ENCODE measurements at places on chromosomes 1 and 21.

DNA sequence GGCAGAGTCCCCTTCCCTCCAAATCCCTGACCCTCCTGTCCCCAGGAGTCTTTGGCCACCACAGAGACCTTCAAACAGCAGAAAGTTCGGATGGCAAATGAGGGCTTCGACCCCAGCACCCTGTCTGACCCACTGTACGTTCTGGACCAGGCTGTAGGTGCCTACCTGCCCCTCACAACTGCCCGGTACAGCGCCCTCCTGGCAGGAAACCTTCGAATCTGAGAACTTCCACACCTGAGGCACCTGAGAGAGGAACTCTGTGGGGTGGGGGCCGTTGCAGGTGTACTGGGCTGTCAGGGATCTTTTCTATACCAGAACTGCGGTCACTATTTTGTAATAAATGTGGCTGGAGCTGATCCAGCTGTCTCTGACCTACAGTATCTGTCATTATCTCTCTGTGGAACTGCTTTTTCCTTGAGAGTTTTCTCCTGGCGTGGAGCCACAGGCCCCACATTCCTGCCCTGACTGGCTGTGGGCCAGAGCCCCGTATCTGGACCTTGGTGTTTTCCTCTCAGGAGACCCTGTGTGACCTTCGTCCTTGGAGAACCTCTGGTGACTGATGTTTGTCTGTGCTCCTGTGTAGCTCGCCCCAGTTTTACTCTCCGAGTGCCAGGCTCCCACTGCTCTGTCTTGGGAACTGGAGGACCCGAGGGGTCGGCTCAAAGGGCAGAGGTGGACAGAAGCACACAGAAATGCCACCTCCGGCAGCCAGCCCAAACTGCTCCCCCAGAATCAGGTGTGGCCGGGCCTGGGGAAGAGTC, 4.8 kb downstream of the SLC27A3 start:
- DNase-seq: no peak

DNA sequence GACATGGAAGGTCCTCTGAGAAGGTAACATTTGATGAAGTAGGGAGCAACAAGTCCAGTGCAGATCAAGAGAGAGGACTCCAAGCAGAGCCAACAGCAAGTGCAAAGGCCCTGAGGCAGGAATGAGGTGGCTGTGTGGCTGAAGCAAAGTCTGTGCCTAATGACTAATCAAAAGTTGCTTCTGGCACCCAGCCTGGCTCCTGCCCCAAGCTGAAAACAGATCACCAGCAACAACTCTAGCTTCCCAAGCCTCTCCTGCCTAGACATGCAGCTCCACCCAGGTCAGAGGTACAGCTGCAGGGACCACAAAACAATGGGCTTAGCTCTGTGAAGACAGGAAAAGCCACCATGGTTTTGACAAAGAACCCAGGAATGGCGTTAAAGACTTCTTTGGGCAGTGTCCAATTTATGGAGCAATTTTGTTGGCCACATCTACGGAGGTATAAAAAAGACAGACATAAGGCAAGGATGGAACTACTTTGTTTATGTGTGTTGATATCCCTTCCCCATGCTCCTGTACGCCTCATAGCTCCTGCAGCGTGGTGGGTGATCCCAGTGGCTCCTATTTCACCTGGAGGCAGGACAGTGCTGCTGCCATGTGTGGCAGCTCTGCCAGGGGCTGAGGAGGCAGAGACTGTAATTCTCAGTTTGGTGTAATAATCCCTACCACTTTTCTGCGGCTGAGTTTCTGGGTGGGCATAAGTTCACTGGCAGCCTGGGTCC, 26.4 kb upstream of the IGSF3 start:
- peak; percentile 66 for DNase-seq

- DNase-seq: no peak
Measured at GRCh38 chr21:14981246-14981645, 83.6 kb downstream of the NRIP1 start.

- DNase-seq: no peak
Measured at GRCh38 chr1:6294080-6294889, 33.4 kb upstream of the GPR153 start.

DNA sequence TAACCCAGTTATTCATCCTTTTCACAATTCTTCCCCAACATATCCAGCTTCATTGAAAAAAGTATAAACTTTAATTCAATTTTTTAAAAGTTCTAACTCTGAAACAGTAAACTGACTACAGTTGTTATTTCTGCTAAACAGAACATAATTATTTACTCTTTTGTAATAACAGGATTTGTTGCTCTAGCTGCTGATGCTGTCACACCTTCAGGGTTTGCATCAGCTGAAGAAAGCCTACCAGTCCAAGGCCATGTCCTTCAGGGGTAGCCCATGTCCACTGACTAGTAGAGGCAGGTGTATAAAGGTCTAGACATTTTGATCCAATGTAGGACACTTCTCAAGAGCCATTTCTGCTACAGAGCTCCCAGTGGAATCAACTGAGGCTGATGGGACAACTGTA, 107.7 kb downstream of the CDC42BPA start:
- no peak for DNase-seq

- peak; percentile 78 for DNase-seq
Measured at GRCh38 chr1:196160066-196160795, 448.0 kb downstream of the KCNT2 start.

GRCh38 chr1:38941093-38941492, 537 bp downstream of the RHBDL2 start:
- DNase-seq: no peak

- DNase-seq: no peak
Measured at GRCh38 chr1:89733748-89734147, 87.1 kb upstream of the LRRC8D start.

GRCh38 chr1:228666686-228667623, 68.3 kb upstream of the RHOU start:
- DNase-seq: no peak

DNA sequence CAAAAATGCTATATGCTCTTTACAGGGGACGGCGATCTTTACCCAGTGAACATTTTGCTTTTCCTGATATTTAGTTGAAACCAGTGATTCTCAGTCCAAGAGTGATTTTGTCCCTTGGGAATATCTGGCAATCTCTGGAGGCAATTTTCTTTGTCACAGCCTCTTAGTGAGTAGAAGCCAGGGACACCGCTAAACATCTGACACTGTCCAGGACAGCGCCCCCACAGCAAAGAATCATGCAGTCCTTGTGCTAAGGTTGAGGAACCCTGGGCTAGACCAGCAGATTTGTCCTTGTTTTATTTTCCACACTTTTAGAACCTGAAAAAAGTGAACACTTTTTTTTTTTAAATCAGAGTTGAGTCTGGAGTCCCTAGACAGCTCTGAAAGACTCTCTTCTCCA, 13.1 kb downstream of the EVA1C start:
- DNase-seq: no peak

- DNase-seq: peak; percentile 41
Measured at GRCh38 chr1:34597877-34598514, 156.9 kb upstream of the GJB5 start.

- DNase-seq: peak; percentile 76
Measured at GRCh38 chr1:39720094-39720999, 18.3 kb upstream of the PPIE start.

All from ELR (cell line).